Cortex of kidney (tissue), 1 donor: ENCODE measurements at places on chromosomes 3 and 15.

DNA sequence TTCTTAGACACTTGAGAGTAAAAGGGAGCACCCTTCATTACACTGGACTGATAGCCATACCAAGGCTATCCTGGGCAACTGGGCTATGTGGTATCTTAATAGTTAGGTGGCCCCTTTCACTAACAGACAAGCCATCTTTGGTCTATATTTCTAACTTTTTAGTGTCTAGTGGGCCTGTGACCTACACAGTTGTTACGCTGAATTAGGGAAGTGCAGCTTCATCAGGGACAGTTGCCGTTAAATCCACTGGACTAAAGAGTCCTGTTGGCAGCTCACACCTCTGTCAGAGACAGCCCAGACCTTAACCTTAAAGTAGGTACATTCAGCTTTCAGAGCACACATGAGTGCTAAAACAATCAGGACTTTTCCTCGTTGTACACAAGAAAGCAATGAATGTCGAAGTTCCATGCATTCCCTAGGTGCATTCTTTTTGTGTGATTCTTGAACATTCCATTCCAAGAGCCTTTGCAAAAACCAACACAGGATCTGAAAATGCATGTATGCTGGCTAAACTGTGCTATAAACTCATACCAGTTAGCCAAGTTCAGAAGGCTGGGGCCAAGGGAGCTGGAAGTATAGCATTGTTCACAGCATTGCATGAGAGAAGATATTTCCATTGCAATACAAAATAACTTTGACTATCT lies 230.2 kb upstream of the EIF1B start:
- no peak for DNase-seq

- no peak for DNase-seq
Observed at GRCh38 chr3:123341-123740, 73.2 kb upstream of the CHL1 start.

DNA sequence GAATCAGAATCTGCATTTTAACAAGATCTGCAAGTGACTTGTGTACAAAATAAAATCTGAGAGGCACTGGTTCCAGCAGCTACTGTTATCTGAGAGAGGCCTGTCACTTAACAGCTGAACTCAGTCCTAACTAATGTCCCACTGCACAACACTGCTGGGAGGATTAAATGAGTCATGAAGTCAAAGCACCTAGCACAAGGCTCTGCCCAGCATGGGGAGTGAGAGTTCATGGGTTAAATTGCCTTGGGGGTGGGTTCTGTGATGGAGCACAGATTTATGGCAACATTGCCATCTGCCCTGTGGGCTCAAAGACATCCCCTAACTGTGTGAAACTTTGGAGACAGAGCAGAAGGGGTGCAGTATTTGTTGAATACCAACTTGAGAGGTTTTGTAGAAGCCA lies 250.9 kb downstream of the PLCL2 start:
- DNase-seq, result no peak

- no peak for DNase-seq
Observed at GRCh38 chr15:97684249-97684648, 276.3 kb upstream of the ARRDC4 start.

DNA sequence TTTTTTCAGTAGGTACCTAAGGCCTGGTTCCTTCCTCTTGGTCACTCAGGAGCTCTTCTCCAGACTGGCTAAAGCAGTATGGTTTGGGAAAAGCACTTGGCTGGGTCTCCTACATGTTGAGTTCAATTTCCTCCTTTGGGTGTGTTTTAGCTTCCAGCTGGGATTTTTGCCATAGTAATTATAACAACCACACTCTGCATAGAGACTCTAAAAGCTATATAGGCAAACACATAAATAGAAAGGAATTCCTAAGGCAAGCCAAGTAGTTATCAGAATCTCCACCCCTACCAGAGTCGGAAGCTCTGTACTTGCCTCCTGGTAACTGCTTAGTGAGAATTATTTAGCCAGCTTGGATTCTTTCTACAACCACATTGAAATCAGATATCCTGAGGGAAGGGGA lies 48.6 kb downstream of the FOXL2 start:
- DNase-seq, result no peak
